ENCODE measurements at places on chromosomes 5 and 9.

- peak; percentile 95 for DNase-seq
These were observed 4.5 kb downstream of the ADGRV1 start for GRCh38 chr5:90563108-90563507.

GRCh38 chr5:129271308-129271707, 176.8 kb downstream of the ISOC1 start:
- DNase-seq, result peak; percentile 9

- DNase-seq, result peak; percentile 26
These were observed 1.6 kb downstream of the RAD23B start for GRCh38 chr9:107284636-107285035.

GRCh38 chr5:158050421-158050820, 191.5 kb upstream of the CLINT1 start:
- no peak for DNase-seq

DNA sequence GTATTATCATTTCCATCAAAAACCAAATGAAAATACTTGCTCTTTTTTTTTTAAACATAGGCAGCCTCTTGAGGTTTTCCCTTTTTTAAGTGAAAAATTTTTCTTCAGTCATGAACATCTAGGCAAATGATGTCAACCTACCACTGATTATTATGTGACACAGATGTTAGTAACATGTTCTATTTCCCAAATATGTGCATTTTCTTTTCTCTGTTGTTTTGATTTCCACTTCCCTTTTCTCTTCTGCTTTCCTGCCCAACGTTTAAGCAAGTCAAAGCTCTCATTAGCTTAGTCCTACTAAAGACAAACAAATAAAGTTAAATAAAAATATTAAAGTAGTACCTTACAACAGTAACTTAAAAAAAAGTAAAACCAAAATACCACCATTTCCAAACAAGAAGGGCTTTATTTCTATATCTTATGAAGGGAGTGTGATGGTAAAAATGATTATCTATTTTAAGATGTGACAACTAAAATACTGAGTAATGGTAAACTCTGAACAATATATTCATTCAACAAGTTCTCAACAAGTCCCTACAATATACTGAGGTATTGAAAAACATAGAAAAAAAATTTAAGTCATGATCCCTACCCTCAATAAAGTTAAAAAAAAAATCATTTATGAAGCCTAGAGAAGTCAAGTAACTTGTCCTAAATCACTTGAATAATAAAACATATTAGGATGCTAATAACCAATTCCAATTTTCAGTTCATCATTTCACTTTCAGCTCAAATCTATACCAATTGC, 9.4 kb downstream of the SLC38A9 start:
- no peak for DNase-seq

GRCh38 chr5:29758986-29759421, 1434.5 kb upstream of the CDH6 start:
- DNase-seq, result peak; percentile 27

- no peak for DNase-seq
These were observed 92.5 kb downstream of the MSX2 start for GRCh38 chr5:174816858-174817257.

DNA sequence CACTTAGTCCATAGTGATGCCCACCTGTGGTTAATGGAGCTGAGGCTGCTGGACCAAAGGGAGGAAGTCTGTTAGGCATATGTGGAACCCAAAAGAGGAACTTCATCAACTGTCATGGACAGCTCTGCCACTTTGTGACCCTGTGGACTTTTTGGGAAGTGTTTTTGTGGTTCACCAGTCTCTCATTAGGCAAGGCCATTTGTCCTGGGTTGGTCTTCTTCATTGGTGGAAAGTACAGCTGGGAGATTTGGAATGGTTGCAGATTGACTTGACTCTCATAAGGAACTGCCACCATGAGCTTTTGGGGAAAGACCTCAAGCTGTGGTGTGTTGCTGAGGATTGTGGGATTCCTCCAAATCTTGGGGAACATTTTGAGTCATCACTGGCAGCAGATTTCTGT, 31.9 kb upstream of the IL12B start:
- DNase-seq, result no peak

GRCh38 chr9:33698267-33698666, 97.1 kb upstream of the PRSS3 start:
- DNase-seq, result no peak

DNA sequence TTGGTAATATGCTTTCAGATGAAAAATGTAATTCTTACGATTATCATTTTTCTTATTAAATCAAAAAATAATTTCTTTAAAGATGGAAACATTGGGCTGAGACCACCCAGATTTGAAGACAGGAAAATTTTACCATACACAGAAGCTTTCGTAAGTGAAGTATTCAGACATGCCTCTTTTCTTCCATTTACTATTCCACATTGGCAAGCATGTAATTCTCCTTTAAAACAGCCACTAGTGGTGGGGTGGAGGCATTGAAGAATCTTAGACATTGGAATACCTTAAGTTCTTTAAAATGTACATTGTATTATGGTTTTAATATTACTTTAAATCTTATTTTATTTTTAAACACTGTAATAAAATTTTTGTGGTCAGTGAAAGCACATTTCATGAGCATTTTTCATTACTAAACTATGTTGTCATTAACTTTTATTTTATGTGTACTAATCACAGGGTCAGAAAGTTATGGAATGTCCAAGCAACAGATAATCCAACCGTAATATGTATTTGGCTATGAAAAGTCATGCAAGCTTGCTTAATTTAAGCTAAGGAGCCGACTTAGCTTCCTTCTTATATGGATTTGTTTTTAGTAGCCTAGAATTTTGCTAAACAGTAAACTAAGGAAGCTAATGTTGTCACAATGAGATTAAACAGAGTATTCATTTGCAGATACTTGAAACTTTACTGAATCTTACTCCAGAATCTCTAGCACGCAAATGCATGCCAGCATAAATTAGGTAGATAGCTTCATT, 97.4 kb upstream of the ALDH1A1 start:
- DNase-seq, result no peak

DNA sequence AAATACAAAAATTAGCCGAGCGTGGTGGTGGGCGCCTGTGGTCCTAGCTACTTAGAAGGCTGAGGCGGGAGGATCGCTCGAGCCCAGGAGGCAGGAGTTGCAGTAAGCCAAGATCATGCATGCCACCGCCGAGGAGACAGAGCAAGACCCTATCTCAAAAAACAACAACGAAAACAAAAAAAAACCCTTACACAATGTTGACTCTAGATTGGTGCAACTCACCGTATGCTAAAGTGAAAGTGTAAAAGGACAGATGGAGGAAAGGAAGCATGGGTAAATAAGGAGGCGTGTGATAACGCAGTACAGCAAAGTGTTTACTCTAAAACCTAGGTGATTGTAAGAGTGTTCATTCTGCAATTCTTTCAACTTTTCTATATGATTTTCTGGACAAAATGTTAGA, 15.9 kb upstream of the RUFY1 start:
- no peak for DNase-seq

DNA sequence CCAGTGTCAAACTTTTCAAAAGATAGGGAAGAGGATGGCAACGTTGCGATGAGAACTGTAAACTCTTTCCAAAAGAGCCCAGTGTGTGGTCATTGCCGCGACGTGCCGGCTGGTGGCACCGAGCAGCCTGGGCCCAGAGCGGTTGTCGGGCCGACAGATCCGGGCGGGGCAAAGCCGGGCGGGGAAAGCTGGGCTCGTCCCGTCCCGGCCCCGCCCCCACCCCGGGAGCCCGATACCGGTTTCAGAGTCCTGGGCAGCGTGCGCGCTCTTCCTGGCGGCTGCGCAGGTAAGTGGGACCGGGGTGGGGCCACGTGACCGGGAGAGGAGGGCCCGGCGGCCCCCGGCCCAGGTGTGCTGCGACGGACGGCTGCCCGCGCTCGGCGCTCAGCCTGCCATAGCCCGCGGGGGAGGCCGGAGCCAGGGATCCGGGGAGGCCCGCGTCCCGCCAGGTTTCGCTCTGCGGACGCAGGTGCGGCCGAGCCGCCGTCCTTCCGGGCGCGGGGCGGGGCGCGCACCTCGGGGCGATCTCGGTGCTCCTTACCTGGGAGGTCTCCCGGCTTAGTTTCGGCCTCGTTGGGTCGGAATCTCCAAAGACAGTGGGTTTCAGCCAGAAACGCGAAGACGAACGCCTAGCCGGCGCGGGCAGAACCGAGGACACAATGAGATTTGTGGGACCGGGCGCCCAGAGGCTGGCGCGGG, at the start of gene MARVELD2:
MARVELD2 (plus strand) TSS at position 232 of the 699 bp plus-strand sequence. CDS start 4,270 bp downstream, outside the sequence.
- peak; percentile 98 for DNase-seq

- DNase-seq, result no peak
These were observed 169.3 kb downstream of the OLFM1 start for GRCh38 chr9:135256581-135257354.

DNA sequence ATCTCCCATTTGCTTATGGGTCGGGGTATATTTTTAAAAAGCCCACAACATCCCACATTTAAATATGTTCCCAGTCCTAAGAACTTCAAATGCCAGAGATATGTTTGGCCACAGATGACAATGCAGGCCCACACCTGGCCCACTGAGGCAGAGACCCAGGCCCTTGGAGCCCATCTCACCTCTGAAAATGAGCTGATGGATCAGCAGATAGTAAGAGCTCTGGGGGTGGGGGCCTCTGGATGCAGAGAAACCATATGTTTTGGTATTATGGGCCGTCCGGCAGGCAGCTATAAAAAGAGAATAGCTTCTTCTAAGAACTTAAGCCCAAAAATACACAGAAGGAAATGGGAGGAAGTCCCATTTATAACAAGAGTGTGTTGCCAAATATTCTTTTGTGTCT, 256.0 kb downstream of the GRIA1 start:
- DNase-seq, result no peak

GRCh38 chr9:109017493-109017892, 4.2 kb upstream of the CTNNAL1 start:
- no peak for DNase-seq

DNA sequence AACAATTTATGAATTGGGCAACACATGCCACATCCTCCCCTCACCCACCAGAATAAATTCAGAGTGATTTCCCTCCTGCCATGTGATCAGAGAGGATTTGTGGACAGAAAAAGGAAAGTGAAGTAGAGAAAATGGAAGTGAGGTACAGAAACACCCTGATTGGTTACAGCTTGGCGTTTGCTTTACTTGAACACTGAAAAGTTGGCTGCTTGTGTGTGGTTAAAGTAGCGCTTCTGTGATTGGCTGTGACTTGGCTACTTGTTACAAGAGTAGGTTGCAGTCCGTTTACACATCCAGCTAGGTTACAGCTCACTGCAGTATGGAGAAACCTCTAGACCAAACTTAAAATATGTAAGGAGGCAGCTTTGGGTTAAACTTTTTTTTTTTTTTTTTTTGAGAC, 205.2 kb upstream of the ZNF608 start:
- no peak for DNase-seq

DNA sequence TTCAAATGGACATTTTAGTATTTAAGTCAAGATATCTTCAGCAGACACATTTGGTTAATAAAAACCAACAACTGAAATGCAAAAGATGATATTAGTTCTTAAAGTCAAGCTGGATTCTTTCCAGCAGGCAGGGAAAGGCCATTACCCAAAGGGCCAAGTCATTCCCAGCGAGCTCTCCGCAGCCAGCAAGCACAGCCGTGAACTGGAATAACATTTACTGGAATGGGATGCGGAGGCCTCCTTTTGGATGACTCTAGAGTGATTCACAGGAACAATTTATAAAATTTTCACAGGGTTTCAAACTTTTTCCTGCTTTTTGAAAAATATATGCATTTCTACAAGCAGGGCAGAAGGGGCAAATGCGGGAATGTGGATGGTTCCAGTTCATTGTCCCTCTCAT, 76.6 kb upstream of the DAB2 start:
- no peak for DNase-seq

GRCh38 chr5:107517185-107518033, 153.3 kb downstream of the EFNA5 start:
- DNase-seq, result no peak

DNA sequence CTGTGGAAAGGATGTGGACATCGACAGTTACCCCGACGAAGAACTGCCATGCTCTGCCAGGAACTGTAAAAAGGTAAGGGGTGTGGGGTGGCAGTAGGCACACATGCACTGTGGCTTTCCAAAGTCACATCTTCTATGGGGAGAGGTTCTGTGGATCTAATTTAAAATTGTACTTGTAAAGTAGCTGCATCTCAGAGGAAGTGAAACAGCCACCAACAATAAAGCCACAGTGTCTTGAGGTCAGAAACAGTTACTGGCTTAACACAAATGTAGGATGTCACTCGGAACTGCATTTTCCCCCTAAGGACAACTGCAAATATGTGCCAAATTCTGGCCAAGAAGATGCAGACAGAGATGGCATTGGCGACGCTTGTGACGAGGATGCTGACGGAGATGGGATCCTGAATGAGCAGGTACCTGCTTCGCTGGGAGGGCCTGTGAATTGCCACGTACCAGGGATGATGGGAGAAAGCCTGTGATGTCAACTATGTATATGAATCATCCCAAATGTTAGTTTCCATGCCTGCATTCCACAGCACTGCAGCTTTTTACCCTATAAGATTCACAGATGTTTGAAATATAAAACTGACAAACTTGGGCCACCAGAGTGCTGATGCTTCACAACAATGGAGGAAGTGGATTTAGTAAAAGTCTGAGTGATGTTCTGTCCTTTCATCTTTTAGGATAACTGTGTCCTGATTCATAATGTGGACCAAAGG, 35.3 kb downstream of the THBS4 start:
- DNase-seq, result no peak

- DNase-seq, result no peak
These were observed at the start of gene LEAP2 for GRCh38 chr5:132873119-132873929. TSS of gene LEAP2 (plus strand) at chr5:132873668. CDS start at chr5:132873695, 27 bp downstream.

- DNase-seq, result no peak
These were observed 18.1 kb downstream of the VCP start for GRCh38 chr9:35054185-35054835.

DNA sequence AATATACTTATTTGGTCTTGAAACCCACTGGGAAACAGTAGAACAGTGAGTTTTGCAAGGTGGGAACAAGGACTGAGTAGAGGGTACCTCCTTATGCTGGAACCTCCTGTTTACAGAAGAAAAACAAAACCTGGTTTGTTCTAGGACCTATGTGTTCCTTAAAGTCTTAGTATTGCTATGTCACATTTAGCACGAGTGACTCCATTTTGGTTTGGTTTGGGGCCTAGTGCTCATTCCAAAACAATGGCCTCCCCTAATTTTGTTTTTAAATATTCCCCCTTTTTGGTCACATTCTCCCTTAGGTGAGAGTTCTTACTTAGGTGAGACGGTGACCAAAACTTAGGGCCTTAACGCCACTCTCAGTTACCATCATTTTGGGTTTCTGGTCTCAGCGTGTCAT, 6.2 kb upstream of the NANS start:
- no peak for DNase-seq

DNA sequence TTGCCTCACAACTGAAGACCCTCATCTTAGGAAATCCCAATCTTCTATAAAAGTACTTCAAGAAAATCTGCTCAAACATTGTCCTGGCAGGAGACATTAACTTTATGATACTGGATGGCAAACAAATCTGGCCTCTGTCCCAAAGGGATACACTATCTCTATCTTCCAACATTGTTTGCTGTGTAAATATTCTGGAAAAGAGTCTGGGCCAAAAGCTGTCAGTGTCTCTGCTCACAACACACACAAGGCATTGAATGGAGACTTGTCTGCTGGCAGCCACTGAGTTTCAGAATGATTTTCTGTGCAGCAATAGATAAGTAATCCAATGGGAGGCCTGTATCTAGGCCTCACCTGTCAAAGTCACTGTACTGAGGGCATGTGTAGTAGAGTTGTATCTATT, 471.1 kb downstream of the DMAC1 start:
- DNase-seq, result peak; percentile 77
